ENCODE measurements at places on chromosomes 7 and 10.

DNA sequence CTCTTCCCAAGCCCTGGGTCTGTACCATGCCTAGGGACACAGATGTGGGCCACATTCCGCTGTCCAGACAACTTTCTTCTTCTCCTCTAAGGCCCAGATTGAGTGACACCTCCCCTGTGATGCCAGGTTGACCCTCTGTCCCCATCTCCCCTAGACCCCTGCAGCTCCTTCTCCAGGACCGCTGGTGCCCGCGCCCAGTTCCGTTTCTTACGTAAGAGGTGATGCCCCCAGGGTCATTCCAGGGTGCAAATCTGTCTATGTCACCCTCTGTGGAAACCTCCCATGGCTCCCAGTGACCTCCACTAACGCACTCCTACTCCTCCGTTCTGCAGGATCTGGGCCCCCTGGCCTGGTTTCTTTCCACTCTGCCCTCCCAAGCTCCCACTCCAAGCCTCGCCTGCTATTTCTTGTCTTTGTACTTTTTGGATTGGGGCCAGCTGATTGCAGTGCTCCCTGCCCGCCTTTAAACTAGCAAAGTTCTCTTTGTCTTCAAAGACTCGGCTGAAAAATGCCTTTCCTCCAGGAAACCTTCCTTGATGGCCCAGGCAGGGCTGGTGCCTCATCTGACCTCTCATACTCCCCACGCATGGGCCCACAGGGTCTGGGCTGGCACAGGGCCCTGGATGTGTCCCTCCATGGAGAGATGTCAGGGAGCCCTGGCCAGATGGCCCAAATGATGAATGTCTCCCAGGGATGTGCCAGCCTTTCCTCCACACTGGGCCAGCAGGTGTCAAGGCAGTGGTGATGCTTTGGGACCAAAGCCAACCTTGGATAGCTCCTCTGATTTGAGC, 21.3 kb upstream of the ELN start:
- DNase-seq = no peak

GRCh38 chr7:909358-910329, 33.3 kb downstream of the GET4 start:
- no peak for DNase-seq

DNA sequence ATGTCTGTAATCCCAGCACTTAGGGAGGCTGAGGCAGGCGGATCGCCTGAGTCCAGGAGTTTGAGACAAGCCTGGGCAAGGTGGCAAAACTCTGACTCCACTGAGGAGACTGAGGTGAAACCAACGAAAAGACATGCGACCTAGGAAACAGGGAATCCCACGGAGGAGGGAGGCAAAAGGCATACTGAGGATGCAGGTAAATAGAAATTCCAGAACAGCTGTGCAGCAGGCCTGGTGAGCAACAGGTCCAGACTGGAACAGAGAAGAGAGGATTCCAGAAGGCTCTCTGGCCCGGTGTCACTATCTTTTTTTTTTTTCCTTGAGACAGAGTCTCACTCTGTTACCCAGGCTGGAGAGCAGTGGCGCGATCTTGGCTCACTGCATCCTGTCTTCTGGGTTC, 7.3 kb downstream of the KLRG2 start:
- no peak for DNase-seq

GRCh38 chr7:122672536-122672935, 26.4 kb downstream of the RNF133 start:
- DNase-seq = no peak

- no peak for DNase-seq
These were observed 233.4 kb downstream of the PTN start for GRCh38 chr7:137110091-137110509.
